ENCODE measurements at places on chromosomes 2 and 18.

GRCh38 chr2:134366359-134366758 lies 112.5 kb downstream of the MGAT5 start:
- no peak for DNase-seq

DNA sequence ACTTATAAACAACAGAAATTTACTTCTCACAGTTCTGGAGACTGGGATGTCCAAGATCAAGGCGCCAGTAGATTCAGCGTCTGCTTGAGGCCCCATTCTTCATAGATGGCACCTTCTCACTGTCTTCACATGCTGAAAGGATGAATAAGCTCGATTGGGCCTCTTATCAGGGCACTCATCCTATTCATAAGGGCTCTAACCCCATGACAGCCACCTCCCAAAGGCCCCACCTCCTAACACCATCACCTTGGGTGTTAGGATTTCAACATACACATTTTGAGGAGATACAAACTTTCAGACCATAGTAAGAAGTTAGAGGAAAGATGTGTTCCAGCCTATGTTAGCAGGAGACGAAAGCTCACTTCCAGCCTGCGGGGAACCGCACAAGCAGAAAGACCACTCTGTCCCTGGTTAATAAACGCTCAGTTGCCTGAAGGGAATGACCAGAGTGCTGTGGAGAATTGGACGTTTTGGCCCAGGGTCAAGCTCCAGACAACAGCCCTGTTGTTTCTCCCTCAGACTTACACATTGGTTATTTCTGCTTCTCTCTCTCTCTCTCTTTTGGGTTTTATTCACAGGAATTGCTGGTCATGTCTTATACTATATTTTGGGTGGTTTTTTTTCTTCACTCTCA lies 90.3 kb downstream of the MAPRE2 start:
- DNase-seq = no peak

DNA sequence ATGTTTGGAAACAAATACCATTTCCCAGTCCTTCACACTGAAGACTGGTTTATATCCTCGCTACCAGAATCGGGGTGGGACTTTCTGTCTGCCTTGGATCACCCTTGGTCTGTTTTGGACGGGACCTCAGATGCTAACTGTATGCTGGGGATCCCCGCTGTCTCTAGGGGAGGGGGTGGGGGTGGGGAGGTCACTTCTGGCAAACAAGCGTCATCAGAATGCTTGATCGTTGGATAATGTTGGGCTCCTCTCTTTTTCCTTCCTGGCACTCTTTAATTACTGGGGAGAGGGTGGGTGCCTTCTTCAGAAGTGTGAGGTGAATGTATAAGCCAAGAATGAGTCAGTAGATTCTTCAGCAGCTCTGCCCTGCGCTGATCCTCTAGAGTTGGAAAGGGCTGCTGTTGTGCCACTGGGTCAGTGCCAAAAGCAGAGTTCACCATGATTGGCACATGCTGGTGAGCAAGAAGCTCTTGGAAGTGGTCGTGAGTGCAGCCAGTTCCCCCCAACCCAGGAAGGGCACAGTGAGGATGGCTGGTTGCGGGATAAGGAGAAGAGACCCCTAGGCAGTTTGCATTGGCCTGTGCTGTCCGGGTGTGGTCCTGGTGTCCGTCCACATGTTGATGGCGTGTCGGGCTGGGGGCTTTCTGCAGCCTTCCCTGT lies 32.2 kb downstream of the DGKD start:
- no peak for DNase-seq

DNA sequence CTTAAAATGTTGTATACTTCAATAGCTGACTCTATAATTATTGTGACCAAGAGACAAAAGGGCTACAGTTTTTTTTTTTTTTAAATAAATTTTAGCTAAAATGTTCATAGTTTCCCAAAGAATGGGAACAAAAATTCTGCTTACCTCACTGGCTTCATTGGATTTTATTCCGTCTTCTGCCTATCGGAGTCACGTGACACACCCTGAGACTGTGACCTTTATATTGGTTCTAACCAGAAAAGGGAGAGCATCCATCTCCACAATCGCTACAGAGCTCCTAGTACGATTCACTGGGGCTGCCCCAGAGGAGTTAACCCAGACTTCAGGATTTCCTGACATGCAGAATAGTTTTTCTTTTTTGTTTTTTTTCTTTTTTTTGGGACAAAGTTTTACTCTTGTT lies 203.6 kb upstream of the SLC35G4 start:
- no peak for DNase-seq

GRCh38 chr2:135998879-135999278 lies 13.5 kb upstream of the DARS1 start:
- DNase-seq = no peak

All from stimulated activated CD8-positive, alpha-beta memory T cell treated with anti-CD3 and anti-CD28 coated beads, Interleukin-12 subunit alpha, Interleukin-12 subunit beta, amount 100 ng/mL, for 1 hour (primary cell).